ENCODE measurements at places on chromosomes 1 and 21.
A peak's percentile ranks its signal among the peaks of the same experiment; 100 is the strongest.

DNA sequence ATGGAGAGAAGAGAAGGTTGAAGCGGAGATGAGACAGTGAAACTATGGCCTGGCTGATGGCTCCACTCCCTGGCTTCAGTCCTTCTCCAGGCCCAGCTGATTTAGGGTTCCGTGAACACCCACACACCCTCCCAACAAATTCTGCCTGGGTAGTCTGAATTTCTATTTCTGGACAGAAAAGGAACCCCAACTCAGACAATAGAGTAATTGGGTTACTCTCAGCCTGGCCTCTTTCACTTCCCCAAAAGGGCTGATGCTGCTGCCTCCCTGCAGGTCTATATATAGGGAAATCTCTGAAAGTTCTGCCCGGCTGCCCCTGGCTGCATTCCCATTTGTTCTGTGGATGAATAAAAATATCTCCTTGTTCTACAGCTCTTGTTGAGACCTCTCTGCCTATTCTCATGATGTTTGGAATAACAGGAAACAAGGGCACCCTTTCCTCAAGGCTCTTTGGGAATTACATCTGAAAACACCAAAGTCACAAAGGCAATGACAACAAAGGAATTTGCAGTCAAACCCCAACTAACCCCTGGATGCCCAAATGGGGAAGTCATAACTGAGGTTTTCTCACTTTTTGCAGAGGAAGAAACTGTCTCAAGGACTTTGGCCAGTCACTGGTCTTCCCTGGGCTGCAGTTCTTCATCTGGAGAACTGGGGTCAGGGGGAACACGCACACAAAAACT lies 11.4 kb upstream of the ZSCAN20 start:
- DNase-seq, result no peak

- DNase-seq, result no peak
These were observed 311.9 kb upstream of the RUNX1 start for GRCh38 chr21:35360870-35361570.

DNA sequence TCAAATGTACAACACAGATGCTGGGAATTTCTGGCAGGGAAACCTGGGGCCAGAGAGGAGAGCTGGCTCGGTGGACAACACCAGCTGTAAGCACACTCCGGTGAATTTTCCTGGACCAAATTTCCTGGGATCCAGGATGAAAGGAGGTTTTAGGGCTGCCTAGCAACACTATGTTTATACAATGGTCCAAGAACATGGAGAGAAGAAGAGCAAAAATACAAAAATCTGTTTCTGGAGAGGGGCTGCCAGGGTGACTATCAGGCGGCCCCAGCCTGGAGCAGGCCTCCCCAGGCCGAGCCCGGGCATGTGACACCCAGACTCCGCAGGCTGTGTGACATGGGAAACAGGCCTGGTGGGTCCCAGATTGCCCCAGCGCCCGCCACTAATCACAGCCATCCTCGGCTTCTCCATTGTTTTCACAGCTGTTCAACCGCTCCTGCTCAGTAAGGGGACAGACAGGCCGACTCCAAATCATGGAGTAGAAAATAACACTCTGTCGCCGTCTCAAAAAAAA lies 336.0 kb upstream of the NFIA start:
- DNase-seq, result no peak

DNA sequence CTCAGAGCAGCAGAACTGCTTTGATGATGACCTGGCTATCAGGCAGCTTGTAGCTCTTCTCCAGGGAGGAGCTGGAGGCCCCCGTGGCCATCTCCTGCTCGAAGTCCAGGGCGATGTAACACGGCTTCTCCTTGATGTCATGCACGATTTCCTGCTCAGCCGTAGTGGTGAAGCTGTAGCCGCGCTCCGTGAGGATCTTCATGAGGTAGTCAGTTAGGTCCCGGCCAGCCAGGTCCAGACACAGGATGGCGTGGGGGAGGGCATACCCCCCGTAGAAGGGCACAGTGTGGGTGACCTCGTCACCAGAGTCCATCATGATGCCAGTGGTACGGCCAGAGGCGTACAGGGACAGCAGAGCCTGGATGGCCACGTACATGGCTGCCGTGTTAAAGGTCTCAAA lies 18.3 kb upstream of the TP53BP2 start:
- DNase-seq, result no peak

DNA sequence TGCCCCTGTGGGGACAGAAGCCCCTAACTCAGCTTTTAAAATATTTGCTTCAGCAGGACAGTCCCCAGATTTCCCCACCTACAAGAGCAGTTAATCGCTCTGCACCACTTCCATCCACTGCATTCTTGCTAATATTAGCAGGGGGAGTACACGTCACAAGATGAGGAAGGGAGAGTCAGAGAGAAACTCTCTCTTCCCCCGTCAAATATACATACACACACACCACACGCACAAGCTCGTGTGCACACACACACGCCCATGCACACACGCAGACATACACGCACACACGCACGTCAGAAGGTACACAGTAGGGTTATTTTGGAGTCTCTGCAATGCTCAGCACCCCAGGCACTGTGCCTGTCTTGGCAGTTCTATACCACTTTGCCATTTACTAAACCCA lies 2.1 kb downstream of the CLCA1 start:
- no peak for DNase-seq

- DNase-seq, result no peak
These were observed 46.7 kb upstream of the GUCA2A start for GRCh38 chr1:42211224-42211623.

GRCh38 chr1:2451741-2452140 lies 24.3 kb upstream of the PLCH2 start:
- DNase-seq, result no peak

DNA sequence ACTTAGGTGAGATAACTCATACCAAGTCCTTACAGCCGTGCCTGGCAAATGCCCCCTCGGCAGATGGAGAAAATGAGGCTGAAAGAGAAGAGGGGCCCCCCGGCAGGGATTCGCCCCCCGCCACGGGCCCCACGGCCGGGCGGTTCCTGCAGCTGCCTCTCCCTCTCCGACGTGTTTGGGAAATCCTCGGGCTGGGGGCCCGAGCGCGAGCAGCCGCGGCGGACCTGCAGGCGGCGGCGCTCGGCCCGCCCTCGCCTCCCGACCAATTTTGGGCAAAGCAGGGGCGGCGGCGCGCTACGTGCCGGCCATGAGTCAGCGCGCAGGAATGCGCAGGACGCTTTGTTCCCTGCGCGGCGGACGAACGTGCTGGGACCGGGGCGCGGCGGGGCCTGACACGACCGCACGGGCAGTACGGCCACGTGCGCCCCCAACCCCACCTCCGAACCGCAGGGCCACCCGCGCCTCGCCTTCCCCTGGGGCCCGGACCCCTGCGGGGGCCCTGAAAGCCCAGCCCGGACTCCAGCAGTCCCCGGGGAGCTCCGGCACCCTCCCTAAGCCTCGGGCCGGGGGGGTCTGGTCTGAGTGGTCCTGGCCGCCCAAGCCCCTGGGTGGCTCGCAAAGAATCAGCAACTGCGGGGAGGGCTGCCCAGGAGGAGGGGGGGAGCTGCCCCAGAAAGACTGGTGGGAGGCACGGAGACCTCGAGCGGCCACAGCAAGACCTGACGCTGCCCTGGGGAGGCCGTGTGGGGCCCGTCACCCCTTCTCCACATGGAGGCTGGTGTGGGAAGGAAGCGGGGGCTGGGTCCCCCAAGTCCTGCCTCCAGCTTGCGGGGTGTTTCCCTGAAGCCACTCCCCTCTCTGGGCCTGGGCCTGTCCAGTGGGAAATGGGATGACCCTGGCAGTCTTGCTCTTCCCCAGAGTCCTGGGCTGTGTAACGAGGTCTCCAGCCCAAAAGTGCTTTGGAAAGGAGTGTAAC lies 11.9 kb upstream of the EDN2 start:
- DNase-seq, result peak; percentile 44

DNA sequence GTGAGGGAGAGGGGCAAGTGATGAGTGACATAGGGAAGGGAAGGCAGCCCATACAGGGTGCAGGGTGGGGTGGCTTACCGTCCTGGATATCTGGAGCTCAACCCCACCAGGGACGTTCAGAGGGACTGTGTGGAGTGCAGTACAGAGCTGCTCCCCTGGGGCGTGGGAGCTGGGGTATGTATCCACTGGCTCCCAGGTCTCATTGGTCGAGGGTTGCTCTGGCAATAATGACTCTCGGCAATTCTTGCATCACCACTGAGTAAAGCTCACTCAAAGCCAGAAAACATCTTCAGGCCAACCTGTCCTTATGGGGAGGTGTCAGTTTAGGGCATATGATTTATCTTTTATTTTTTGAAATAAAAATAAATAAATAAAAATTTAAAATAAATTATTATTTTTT lies 43.2 kb upstream of the RUNX3 start:
- DNase-seq, result no peak

DNA sequence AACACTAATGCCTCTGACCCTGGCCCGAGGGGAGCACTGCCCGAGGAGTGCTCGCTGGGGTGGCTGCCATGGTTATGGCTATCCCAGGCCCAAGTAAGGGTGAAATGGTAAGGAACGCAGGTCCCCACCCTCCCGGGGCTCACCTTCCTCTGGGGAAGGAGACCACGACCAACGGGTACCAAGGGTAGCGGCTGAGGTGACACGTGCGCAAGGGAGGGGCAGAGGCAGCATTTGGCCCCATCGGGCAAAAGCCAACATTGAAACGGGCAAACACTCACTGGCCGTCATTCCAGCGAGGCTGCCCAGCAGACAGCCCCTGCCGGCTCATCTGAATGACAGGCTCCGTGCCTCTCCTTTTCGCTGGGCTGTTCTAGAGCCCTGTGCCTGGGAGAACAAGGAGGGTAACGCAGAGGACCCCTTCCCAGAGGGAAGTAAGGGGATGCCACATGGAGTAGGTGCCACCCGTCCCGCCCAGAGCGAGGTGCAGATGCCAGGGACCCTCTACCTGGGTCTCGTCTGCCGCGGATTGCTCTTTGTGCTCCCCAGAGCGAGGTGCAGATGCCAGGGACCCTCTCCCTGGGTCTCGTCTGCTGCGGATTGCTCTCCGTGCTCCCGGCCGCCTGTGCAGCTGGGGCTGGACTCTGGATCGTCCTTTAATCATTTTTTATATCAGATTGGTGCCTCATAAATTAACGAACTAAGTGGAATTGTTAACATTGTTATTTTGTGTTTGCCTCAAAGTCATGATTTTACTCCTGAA lies 16.2 kb downstream of the ACTRT2 start:
- DNase-seq, result no peak

- no peak for DNase-seq
These were observed 42.5 kb downstream of the LRRC8D start for GRCh38 chr1:89863165-89863830.

DNA sequence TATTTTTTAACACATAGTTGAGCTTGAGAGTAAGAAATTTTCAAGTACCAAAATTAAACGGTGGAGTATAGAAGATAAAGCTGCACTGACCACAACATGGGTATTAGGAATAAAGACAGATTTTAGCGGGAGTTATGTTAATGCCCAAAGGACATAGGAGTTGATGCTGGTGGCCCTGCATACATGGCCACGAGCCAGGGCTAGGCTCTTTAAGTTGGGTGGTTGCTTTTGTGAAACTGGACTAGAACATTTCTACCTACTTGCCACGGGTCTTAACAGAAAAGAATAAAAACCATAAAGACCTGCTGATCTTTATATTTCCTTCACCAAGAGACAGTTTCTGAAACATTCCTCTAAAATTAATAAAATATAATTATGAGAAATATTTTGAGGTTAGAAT lies 14.9 kb downstream of the EDEM3 start:
- no peak for DNase-seq

GRCh38 chr1:8831340-8831739 lies 13.9 kb upstream of the RERE start:
- DNase-seq, result no peak

DNA sequence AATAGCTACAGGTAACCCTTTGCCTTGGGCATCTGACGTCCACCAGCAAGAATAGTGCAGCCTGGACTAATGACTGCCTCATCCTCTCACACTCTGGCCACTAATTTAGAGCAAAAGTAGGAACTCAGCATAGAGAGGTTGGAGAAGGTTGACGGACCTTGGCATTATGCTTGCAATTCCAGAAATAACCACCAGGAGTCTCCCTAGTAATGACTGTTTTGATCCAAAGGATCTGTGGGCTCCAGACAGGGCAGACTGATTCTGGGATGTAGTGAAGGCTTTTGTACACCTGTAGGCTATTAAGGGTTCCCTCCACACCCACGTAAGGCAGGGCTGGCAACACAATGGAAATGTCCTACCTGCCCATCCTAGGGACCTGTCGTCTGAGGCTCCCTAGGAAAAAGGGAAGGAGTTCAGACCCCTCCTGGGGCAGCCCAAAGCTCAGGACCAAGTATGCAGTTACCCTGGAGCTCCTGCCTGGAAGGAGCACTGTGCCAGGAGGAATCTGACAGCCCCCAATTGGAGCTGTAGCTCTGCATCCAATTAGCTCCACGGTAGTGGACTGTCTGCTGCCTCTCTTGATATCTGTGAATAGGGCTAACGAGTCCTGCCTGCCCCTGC lies 91.0 kb upstream of the TMEM51 start:
- DNase-seq, result no peak

GRCh38 chr1:165759095-165759494 lies 9.6 kb downstream of the TMCO1 start:
- no peak for DNase-seq

DNA sequence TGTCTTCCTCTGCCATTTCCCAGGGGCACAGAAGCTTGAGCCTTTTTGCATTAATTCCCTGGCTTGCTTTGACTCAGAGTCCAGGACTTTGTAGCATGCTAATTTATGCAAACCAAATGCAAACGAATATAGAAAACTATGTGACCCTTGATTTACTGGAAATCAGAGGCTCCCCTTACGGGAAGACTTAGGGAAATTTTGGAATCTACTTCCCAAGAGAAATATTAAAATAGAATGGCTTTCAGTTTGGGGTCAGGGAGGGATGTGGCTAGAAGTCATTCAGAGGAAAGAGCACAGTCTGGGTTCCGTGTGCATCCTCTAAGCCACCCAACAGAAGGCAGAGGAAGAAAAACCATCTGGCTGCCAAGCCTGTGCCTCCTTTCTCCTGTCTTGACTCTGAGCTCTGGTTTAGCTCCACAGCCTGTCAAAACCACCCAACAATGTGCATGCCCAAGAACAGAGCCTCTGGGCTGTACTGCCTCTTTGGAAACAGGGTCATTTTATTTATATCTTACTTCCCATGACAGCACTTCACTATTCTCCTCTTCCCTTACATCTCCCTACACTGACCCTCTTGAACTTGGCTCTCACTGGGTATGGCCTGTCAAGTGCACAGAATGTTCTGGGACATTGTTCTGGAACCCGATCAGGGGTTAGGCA lies 30.1 kb downstream of the ATF3 start:
- DNase-seq, result no peak

GRCh38 chr1:116510361-116510760 lies 60.5 kb downstream of the CD58 start:
- DNase-seq, result no peak

GRCh38 chr1:10048601-10049000 lies 15.8 kb downstream of the UBE4B start:
- DNase-seq, result no peak

- peak; percentile 32 for DNase-seq
These were observed 991 bp downstream of the PRMT6 start for GRCh38 chr1:107057197-107058133.

- peak; percentile 38 for DNase-seq
These were observed 61.7 kb downstream of the FCRL5 start for GRCh38 chr1:157490467-157491165.

GRCh38 chr1:107255469-107255868 lies 114.6 kb downstream of the NTNG1 start:
- DNase-seq, result no peak

GRCh38 chr1:159587461-159587951 lies at the start of gene APCS:
Gene APCS (plus strand): TSS chr1:159587826. CDS start chr1:159587922, 96 bp downstream.
- no peak for DNase-seq

GRCh38 chr1:12450090-12450755 lies 167.8 kb downstream of the DHRS3 start:
- DNase-seq, result no peak

GRCh38 chr1:114207635-114208034 lies 54.0 kb upstream of the SYT6 start:
- DNase-seq, result no peak

- DNase-seq, result no peak
These were observed 8.0 kb upstream of the TAGLN2 start for GRCh38 chr1:159933347-159933746.

- DNase-seq, result no peak
These were observed 8.0 kb downstream of the CCDC17 start for GRCh38 chr1:45615885-45616284.

Measured in stimulated activated CD8-positive, alpha-beta memory T cell treated with anti-CD3 and anti-CD28 coated beads, Interleukin-15, amount 100 ng/mL, for 48 hours (primary cell).